ENCODE measurements at places on chromosomes 3 and 15. TPM values are rescaled to one million over a fixed set of nuclear protein-coding genes. Genes with fewer than 3 reads are reported as not detected.

Gene PATL2
- total RNA-seq: 11.0 TPM

Gene SKIL
- total RNA-seq: 42.0 TPM

Gene RUVBL1
- 15.4 TPM for total RNA-seq

Gene ADCY5
- 23.3 TPM for total RNA-seq

GRCh38 chr3:130894130-130894985, 474 bp downstream of the ATP2C1 start:
- peak; percentile 49 for DNase-seq
- peak overlapping the region; percentile 98 for H3K27ac ChIP-seq
- H3K36me3 ChIP-seq: no peaks in the 10 kb centered on the region
- peaks cover 18% of the 10 kb centered on the region for H3K4me1 ChIP-seq
- peak overlapping the region; percentile 82 for H3K4me3 ChIP-seq
- no peaks in the 10 kb centered on the region for H3K27me3 ChIP-seq

GRCh38 chr3:10502185-10502880, 3.1 kb downstream of the ATP2B2 start:
- no peak overlapping the region for H3K4me3 ChIP-seq
- no peak overlapping the region for H3K27ac ChIP-seq
- H3K36me3 ChIP-seq: no peaks in the 10 kb centered on the region

DNA sequence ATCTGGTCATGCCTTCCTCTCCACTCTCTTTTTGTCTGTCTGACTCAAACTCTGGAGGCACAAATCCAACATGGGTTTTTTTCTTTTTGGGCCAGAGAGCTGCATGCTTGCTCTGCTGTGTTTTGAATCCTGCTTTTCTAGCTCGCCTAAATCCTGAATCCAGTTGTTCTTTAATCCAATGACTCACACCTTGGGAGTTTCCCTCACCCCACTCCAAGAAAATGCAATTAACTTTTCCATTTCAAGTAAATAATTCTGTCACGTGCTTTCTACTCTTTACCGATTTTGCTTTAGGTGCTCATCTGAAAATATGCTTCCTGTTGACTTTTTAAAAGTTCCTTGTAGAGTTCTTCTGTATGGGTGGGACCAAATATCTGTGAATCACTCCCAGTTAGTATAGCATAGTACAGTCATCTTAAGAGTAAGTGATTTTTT, 47.6 kb downstream of the SLMAP start:
- no peak for DNase-seq
- H3K27ac ChIP-seq: no peak overlapping the region
- H3K27me3 ChIP-seq: no peaks in the 10 kb centered on the region
- no peak overlapping the region for H3K4me3 ChIP-seq

- DNase-seq: no peak
- no peaks in the 10 kb centered on the region for H3K4me1 ChIP-seq
- H3K4me3 ChIP-seq: no peak overlapping the region
- no peaks in the 10 kb centered on the region for H3K27me3 ChIP-seq
- H3K27ac ChIP-seq: peak overlapping the region; percentile 4
Observed at GRCh38 chr15:36601497-36601932, 22.1 kb downstream of the CDIN1 start.

DNA sequence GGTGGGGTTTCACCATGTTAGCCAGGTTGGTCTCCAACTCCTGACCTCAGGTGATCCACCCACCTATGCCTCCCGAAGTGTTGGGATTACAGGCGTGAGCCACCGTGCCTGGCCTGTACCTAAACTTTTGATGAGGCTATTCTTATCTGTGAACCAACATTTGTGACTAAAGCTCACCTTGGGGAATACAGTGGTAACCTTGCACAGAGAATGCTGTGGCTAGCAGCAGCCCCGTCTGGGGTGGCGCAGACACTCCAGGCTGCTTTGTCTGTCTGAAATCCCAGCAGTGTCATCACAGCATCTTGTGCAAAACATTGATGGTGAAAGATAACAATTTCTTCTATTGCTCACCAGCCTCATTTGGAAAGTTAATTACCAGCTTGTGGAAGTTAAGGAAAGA, 58.9 kb downstream of the CMTM8 start:
- peak; percentile 51 for DNase-seq
- no peaks in the 10 kb centered on the region for H3K27me3 ChIP-seq
- no peaks in the 10 kb centered on the region for H3K4me1 ChIP-seq
- H3K4me3 ChIP-seq: no peak overlapping the region

GRCh38 chr3:140088513-140088912, 153.5 kb downstream of the CLSTN2 start:
- no peak for DNase-seq
- no peaks in the 10 kb centered on the region for H3K36me3 ChIP-seq
- H3K4me3 ChIP-seq: no peak overlapping the region

DNA sequence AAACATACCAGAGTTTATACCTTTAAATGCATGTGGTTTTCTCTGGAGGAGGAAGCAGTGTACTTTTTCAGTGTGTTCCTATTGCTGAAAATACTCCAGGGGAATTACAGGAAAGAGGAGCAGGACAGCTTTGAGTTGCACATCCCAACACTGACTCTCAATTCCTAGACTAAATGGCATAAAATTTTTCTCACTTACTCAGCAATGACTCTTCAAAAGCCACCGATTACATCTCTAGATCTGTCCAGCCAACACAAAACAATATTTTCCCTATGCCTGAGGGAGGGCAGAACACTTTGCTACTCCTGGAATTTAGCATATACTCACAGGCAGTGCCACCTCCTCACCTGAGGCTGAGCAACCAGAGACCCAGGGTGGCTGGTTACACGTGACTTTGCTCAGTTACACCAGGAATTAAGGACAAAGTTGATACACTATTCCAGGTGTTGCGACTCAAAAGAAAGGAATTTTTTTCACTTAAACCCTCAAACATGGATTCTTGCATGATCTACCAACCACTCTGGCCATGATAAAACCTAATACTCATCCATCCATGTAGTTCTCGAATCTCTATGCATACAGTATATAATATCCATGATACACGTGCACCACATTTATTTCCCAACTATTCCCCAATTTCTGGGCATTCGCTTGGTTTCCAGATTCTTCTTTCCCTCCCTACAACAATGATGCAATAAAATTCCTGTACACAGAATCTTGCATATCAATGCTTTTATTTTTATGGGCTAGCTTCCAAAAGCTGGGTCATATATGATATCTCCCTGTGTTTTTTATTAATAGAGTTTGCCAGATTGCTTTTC, 194.6 kb downstream of the THRB start:
- no peak overlapping the region for H3K27ac ChIP-seq
- no peaks in the 10 kb centered on the region for H3K4me1 ChIP-seq
- no peaks in the 10 kb centered on the region for H3K27me3 ChIP-seq
- no peak overlapping the region for H3K4me3 ChIP-seq
- H3K36me3 ChIP-seq: no peaks in the 10 kb centered on the region

GRCh38 chr3:5317557-5317956, 130.1 kb downstream of the EDEM1 start:
- H3K4me1 ChIP-seq: no peaks in the 10 kb centered on the region
- no peaks in the 10 kb centered on the region for H3K36me3 ChIP-seq
- no peaks in the 10 kb centered on the region for H3K27me3 ChIP-seq
- no peak for DNase-seq
- no peak overlapping the region for H3K4me3 ChIP-seq
- H3K27ac ChIP-seq: no peak overlapping the region

DNA sequence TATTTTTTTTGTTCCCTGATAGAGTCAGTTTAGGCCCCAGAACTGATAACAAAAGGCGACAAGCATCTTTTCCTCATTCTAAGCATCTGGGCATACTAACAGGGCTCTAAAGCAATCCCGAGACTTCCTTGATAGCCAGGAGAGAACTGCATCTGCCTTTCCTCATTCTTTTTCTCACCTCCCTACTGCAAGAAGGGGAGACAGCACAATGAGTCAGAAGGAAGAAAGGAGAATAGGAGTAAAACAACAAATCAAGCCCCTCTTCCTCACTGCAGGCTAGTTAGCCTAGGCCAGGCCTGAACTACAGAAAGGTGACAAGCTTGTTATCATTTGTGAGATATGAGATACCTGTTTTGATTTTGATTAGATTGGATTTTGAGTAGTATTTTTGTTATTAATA, 97.9 kb downstream of the NAALADL2 start:
- DNase-seq: no peak
- H3K27me3 ChIP-seq: no peaks in the 10 kb centered on the region
- H3K4me1 ChIP-seq: no peaks in the 10 kb centered on the region
- H3K36me3 ChIP-seq: no peaks in the 10 kb centered on the region
- no peak overlapping the region for H3K27ac ChIP-seq
- H3K4me3 ChIP-seq: no peak overlapping the region

- DNase-seq: no peak
- no peak overlapping the region for H3K4me3 ChIP-seq
- H3K27me3 ChIP-seq: no peaks in the 10 kb centered on the region
- no peaks in the 10 kb centered on the region for H3K36me3 ChIP-seq
- no peaks in the 10 kb centered on the region for H3K4me1 ChIP-seq
- H3K27ac ChIP-seq: no peak overlapping the region
Observed at GRCh38 chr3:144039661-144040060, 68.0 kb downstream of the DIPK2A start.
